Upper lobe of right lung (tissue), 1 donor: ENCODE measurements at places on chromosomes 4 and X. TPM values are rescaled to one million over a fixed set of nuclear protein-coding genes. Genes with fewer than 3 reads are reported as not detected.

Gene SLITRK2
- 0.32 TPM for total RNA-seq

Gene TAPT1
- 66.5 TPM for total RNA-seq

Gene GUCY1A1
- total RNA-seq, result 76.0 TPM

Gene PPID
- 19.7 TPM for total RNA-seq

Gene SLITRK4
- 0.58 TPM for total RNA-seq

Gene HSD17B13
- 1.7 TPM for total RNA-seq

Gene SERTM2
- total RNA-seq, result 1.6 TPM

Gene UFSP2
- total RNA-seq, result 36.8 TPM

Gene JAKMIP1
- 0.64 TPM for total RNA-seq

Gene LUZP4
- not detected for total RNA-seq

Gene CYLC1
- not detected for total RNA-seq

Gene NEXMIF
- 0.87 TPM for total RNA-seq

Gene PCDH10
- 0.41 TPM for total RNA-seq

Gene ETDA
- total RNA-seq, result not detected

Gene TMSB15B
- total RNA-seq, result 1.6 TPM

Gene OCIAD1
- total RNA-seq, result 101 TPM

Gene UBE2A
- total RNA-seq, result 48.7 TPM
